ENCODE measurements at places on chromosomes 2 and 18. TPM values are rescaled to one million over a fixed set of nuclear protein-coding genes. Genes with fewer than 3 reads are reported as not detected.

Gene PLGLB2
- total RNA-seq: 1.2 TPM

Gene AGAP1
- 1.5 TPM for total RNA-seq

Gene SESTD1
- 25.2 TPM for total RNA-seq

Gene HOXD9
- 23.8 TPM for total RNA-seq

Gene TRIP12
- total RNA-seq: 181 TPM
